ENCODE measurements at places on chromosomes 3 and 15.

DNA sequence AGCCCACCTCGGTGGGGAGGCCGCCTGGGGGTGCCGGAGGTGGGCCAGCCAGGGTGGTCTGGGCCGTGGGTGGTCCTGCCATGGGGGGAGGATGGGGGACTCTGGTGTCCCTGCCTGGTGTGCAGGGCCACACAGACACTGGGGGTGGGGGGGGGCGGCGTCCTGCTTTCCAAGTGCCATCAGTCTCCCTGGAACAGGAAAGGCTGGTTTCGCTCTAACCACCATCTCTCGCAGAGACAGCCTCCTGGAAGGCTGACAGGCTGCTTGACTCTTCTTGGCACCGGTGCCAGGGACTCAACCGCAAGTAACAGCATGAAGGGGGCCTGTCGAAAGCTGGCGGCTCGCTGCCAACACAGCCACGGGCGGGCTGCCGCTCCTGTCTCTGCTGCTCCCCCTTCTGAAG is 40.3 kb downstream of the RGMA start:
- DNase-seq, result no peak

DNA sequence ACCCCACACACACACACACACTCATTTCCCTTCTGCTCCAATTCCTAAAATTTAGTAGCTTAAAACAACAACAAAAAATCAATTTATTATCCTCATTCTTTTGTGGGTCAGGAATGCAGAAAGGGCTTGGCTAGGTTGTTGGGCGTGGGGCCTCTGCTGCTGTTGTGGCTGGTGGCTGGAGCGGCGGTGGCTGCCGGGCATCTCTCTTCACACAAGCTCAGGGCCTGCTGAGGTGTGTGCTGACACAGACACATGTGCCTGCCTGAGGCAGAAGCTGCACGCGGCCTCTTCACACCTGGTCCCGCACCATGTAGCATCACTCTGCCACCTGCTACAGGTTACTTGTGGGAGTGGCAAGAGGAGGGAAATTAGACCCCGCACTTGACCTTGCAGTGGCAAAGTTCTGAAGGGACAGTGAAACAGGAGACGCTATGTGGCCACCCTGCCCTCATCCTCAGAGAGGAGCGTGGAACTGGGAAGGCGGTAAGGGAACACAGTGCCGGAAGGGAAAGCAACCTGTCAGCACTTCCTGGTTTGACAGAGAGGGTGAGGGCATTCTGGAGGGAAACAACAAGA is 64.0 kb upstream of the PRR20G start:
- DNase-seq, result peak; percentile 16

GRCh38 chr3:170421111-170421641 is 2.5 kb downstream of the CLDN11 start:
- DNase-seq, result peak; percentile 42

DNA sequence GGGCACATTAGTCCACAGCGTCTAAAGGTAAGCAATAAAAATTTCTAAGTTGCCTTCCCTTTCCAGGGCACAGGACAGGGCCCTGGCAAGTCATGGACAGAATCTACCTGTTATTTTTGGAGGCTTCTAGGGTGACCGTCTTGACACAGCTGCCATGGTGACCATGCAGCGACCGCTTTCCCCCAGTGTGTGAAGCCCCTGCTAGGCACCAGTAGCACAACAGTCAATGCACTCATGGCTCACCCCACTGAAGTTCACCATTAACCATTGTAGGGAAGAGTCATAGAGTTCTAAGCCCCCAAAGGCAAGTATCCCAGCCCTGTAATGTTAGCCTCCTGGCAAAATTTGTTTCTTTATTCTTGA is 43.8 kb upstream of the SLCO2A1 start:
- DNase-seq, result no peak

GRCh38 chr15:67865766-67866165 is 25.9 kb upstream of the RNU6-1 start:
- DNase-seq, result no peak

DNA sequence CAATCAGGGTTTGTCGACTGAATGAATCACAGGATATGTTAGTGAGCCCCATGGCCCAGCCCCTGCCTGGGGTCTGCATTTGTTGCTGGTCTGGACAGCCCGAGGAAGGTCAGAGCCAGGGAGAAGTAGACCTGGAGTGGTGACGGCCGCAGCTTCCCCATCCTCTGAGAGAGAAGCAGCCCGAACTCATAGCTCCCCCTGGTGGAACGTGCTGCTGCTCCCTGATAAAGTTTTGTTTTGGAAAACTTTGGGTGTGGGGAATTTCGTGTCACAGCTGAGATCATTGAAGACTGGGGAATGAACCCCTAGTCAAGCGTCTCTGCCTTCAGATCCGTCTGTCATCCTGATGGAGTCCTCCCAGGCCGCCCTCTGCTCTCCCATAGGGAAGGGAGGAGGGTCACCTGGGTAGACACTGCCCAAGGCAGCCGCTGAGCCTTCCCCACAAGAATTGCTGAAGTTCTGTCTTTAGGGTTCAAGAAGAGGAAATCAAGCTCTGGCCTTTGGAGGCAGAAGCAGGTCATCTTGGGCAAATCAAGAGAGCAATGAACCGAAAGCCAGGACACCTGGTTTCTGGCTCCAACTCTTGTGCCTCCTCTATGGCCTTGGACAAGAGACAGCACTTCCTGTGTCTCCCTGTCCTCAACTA is 60.5 kb downstream of the GLDN start:
- DNase-seq, result peak; percentile 44

DNA sequence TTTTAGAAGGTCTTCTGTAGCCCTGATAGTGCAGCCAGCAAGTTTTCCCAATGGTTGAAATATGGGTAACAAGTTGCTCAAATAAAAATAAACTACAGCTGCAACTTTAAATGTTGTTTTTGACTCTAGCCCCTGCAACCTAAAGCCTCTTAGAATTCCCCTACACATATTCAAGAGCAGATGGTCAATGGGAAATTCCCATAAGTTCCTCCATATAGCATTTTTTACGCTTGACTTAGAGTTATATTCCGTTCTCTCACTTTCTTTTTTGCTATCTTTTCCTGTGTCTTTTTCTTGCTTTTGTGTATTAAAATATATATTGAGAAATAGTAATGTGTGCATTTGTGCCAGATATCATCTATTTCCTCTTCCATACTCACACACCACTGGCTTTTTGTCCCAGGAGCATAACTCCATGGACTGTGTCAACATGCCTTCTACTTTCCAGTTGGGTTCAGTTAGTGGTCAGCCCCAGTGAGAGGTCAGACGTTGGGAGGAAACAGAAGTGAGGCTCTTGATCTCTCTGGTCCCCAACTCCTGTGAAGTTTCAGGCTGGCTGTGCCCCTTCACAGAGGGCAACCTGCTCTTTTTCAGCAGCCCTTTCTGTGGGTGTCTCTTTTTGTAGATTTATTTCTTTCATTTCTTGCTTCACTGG is 63.3 kb upstream of the TP63 start:
- no peak for DNase-seq

DNA sequence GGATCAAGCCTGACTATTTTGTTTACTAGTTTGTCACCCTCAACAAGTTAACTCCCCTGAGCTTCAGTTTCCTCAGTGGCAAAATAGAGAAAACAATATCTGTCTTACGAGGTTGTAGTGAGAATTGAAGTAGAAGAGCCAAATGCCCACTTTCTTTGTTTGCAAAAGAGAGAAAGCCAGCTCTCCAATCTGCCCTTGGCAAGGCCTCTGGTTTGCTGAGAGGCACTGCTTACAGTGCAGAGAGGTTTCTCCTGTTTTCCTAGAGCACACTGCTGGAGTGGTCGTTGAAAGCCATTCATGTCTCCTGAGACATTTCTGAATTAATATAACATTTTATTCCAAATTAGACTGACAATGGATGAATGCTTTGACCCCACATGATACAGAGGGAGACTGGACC is 260.5 kb upstream of the IGF1R start:
- no peak for DNase-seq

DNA sequence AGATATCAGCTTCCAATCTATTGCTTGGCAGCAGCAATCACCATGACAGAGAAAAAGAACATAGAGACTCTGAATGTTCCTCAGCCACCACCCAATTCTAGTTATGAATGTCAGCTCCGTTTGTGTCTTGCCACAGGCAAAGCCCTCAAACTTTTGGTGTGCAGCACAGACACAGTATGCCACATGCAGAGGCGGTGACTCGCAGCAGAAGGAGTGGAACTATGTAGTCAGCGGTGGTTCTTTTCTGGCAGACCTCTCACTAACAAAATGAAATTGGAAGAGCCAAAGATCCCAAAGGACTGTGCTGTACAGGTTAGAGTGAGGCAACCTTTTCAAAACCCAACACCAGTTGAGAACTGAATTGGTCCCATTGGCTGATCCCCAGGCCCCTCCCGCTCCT is 220.9 kb downstream of the SLC9A9 start:
- no peak for DNase-seq

DNA sequence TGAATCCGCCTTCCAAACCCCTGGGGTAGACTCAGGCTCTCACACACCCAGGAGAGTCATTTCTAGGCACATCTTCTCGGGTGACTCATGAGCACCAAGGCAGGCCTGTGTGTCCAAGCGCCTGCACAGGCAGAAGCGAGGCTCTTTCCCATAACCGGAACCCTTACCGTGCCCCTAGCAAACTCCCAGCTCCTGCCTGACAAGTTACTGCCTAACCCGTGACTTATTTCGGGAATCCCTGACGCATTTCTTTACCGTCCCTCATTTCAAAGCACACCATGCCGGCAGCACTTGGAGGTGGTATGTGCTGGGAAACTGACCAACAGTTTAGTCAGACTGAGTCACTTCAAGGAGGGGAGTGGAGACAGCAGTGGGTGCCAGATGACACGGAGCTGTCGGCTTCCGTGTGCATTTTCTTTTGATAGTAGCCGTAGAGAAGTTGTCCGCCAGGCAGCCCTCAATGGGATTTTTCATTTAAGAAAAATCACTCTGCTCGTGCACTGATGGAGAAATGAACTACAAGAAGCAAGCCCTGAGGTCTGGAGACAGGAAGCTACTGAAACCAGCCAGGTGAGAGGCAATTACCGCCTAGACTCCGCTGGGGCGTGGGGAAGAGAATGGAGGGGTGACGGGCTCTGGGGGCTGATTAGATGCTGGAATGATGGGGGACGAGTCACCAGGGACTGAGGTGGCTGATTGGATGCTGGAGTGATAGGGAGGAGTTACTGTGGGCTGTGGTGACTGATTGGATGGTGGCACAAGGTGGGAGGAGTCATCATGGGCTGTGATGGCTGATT is 17.3 kb upstream of the HRH1 start:
- DNase-seq, result peak; percentile 94

GRCh38 chr15:44160796-44161195 is 34.3 kb downstream of the FRMD5 start:
- DNase-seq, result peak; percentile 23

DNA sequence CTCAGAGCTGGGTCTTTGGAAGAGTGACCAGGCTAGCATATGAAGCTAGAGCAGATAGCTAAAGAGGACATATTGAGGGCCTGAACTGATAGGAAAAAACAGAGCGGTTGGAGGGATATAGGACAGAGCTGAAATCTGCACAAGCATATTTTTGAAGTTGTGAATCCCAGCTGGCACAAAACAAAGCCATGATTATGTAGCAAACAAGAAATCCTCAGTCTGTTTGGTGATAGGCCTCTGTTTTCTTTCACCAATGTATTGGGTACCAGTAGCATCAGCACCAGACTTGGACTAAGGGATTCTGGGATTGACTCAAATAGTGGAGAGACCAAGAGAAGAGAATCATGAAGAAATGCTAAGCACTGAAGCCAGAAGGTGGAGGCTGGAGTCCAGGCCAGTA is 151.0 kb downstream of the FAM43A start:
- DNase-seq, result no peak

GRCh38 chr15:72116731-72117485 is 1.0 kb downstream of the MYO9A start:
- peak; percentile 55 for DNase-seq

GRCh38 chr3:162338514-162338913 is 841.9 kb downstream of the OTOL1 start:
- DNase-seq, result no peak
